Inflammatory macrophage (primary cell): ENCODE measurements at places on chromosomes 16 and 17.

GRCh38 chr17:8818047-8818446 lies 18.9 kb upstream of the MFSD6L start:
- no peak for DNase-seq

- DNase-seq, result no peak
Measured at GRCh38 chr17:488993-489757, 136.6 kb upstream of the RPH3AL start.

DNA sequence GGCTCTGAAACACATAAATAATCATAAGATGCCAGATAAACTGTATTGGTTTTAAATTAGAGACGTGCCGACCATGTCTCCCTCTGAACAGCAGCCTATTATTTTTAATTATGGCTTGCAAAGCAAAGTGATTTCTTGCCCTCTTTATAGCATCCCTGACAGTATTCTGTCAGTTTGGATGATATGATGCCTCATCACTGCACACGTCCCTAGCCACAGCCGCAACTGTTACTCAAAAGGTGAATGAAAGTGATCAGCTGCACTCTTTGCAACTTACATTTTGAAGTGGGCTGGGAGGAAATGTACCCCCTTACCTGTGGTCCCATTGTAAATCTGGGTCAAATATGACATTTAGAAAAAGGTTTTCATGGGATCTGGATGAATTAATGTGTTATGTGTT lies 389.9 kb downstream of the MAF start:
- DNase-seq, result no peak

GRCh38 chr17:9968881-9969280 lies 63.8 kb upstream of the RCVRN start:
- DNase-seq, result no peak

DNA sequence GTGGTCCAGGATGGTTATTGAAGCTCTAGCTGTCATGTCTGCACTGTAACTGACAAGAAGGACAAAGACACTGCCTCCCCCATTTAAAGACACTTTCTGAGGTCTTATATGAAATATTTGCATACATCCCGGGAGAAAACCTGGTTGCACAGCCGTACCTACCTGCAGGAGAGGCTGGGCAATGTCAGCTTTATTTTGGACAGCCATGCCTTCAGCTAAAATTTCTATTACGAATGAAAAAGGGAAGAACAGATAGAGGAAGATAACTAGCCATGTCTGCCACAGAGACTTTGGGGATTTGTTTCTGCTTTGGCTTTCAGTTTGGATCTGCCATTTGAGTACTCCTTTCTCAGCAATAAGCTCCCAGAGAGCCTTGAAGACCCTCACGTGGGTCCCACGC lies 19.0 kb downstream of the SLC7A6 start:
- no peak for DNase-seq

DNA sequence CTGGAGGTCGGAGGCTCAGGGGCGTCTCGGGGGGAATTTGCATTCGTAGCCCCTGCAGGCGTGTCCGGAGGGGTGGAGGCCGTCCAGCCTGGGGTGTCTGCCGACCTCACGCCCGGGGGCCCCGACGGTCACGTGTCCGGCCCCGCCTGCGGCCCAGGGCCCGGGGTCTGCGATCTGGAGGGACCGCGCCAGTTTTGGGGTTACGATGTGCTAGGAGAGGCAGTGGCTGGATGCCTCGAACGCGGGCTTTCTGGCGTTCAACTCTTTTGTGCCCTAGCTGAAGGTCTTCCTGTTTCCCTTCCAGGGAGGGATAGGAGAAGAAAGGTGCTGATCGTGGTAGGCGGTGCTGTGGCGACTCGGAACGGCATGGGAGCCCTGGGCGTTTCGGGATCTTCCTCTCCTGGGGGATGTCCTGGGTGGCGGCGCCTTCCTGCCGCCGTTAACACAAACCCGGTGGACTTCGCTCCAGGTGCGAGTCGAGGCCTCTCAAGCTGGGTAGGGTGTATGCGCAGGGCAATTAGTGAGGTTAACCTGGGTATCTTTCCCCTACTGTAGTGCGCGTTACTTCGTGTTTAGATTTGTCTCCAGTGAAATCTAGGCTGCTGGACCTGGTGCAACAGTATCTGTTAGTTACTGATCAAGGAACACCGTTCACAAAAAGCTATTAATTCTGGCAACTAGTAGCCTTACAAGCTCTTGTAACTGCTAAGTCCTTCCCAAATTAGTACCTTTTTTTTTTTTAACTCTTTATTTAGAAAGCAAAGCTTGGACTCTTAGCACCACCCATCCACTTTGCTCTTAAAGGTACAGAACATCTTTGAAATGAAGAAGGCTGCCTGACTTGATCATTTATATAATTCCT lies 1.3 kb downstream of the AKAP1 start:
- peak; percentile 16 for DNase-seq

GRCh38 chr16:72658888-72659717 lies 388.8 kb downstream of the ZFHX3 start:
- DNase-seq, result no peak

DNA sequence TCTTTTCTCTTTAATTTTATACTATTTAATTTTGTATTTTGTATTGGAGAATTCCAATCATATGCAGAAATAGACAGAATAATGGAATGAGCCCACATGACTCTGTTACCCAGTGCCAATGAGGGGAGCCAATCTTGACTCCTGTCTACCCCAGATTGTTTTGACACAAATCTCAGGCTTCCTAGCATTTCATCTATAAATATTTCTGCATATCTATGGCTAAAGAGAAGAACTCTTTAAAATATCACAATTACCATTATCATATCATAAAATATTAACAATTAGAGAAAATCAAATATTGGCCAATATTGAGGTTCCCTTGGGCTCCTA lies 23.7 kb downstream of the ATP2C2 start:
- DNase-seq, result no peak

- DNase-seq, result peak; percentile 97
Measured at GRCh38 chr16:68022728-68023537, at the start of the genes DDX28 and DUS2. Gene DDX28 (minus strand): TSS chr16:68023232. CDS start chr16:68023202, 30 bp downstream. Gene DUS2 (plus strand): TSS chr16:68023284. CDS start chr16:68038024, 14,740 bp downstream.

GRCh38 chr16:31331807-31332301 lies 23.1 kb upstream of the ITGAX start:
- DNase-seq, result peak; percentile 81

DNA sequence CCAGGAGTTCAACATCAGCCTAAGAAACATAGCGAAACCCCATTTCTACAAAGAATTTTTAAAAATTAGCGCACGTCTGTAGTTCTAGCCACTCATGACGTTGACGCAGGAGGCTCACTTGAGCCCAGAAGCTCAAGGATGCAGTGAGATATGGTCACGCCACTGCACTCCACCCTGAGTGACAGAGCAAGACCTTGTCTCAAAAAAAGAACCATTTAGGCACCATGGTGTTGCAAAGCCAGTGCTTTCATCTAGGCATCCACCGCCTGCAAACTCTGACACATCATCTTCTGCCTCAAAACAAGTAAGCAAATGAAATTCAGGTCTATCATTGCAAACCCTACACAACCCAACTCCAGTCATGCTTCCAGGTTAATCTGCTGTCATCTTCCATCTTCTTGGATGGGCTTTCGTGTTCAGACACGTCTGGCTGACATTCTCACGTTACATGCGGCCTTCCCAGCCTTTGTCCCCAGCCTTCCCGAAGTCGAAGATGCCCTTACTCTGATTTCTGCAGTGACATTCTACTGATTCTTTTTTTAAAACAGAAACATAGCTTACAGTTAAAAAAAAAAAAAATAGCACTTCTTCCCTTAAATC lies 8.9 kb downstream of the ANKRD11 start:
- DNase-seq, result no peak

DNA sequence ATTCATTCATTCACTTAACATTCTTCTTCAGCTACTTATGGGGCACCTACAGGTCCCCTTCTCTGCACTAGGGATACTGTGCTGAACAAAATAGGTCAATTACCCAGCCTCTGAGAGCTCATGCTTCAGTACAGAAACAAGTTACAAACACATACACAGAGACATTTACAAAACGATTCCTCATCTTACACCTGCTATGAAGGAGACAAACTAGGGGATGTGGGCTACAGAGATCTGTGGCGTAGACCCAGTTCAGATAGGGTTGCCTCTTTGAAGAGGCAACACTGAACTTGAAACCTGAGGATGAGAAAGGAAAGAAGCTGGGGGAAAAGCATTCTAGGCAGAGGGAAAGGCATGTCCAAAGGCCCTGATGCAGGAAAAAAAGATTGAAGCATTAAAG lies 5.2 kb downstream of the IL21R start:
- DNase-seq, result no peak

GRCh38 chr17:2346475-2346874 lies 9.2 kb downstream of the SGSM2 start:
- DNase-seq, result no peak

DNA sequence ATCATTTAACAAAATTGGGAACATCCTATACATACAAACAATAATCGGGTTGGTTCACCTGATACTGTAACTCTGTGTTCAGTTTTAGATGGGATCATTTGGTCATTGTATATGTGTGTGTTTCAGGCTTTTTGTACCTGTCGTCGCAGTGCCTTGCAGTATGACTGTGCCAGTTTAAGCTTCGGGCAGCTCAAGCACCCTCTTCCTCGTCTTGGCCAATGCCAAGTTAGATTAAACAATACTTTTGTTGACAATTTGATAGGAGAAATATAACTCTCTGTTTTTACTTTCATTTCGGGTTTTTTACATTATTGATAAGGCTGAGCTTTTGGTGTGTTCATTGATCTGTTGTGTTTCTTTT lies 37.0 kb upstream of the ARHGAP17 start:
- DNase-seq, result no peak

DNA sequence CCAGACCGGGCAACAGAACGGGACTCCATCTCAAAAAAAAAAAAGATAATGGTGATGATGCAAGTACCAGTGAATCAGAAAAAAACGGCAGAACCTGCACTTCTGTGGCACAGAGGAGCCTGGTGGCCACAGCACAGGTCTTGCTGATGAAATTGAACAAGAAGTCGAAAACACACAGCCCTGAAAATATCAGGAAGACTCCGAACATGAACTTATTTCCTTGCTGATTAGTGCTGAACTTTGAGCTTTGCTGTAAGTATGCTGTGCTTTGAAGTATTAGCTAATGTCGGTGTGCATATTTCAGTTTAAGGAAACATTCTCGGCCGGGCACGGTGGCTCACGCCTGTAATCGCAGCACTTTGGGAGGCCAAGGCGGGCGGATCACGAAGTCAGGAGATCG lies 10.9 kb upstream of the MYO15B start:
- no peak for DNase-seq

DNA sequence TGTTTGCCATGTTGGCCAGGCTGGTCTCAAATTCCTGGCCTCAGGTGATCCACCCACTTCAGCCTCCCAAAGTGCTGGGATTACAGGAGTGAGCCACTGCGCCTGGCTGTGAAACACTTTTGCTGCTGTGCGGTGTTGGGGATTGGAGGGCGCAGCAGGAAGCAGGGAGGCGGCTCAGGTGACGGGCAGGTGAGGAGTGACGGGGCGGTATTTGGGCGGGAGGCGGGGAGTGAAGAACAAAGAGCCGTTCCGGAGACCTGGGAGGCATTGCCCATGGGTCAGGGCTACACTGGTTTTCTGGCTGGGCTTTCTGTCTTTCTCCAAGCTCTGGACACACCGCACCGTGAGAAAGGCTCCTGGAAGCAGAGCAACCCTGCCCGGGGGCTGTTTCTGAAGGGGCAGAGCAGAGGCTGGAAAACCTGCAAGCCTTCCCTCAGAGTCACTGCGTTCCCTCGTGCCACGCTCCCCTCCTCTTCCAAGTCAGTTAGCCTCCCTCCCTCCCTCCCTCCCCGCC lies 22.1 kb downstream of the CRISPLD2 start:
- no peak for DNase-seq

- no peak for DNase-seq
Measured at GRCh38 chr16:23146877-23147601, 2.2 kb downstream of the USP31 start.
